ENCODE measurements at places on chromosomes 12 and 14.

DNA sequence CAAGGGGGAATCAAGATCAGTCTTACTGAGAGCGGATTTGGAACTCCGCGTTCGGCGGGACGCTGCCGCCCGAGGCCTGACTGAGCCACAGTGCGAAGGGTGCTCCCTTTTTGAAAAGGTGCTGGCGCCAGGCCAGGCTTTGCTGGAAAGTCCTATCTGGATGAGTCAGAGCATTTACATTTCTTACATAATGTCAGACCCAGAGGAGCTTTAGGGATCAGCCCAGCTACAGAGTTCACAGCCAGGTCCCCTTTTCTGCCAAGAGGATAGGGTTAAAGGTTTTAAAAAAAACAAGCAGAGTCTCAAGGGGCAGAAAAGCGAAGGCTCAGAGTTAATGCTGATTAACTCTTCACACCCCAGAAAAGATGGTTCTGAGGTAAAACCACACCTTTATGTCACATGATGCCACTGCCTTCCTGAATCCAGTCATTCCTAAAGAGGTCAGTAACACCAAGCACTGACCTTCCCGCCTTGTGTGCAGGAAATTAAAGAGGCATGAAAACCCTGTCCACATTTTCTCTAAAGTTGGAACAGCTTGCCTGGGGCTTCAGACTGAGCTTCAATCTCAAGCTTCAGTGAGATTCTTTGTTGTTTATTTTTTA is 11.7 kb upstream of the FBXL14 start:
- no peak for DNase-seq

GRCh38 chr12:11725686-11726085 is 76.2 kb downstream of the ETV6 start:
- DNase-seq, result no peak

GRCh38 chr12:23472329-23472971 is 477.0 kb downstream of the SOX5 start:
- no peak for DNase-seq

DNA sequence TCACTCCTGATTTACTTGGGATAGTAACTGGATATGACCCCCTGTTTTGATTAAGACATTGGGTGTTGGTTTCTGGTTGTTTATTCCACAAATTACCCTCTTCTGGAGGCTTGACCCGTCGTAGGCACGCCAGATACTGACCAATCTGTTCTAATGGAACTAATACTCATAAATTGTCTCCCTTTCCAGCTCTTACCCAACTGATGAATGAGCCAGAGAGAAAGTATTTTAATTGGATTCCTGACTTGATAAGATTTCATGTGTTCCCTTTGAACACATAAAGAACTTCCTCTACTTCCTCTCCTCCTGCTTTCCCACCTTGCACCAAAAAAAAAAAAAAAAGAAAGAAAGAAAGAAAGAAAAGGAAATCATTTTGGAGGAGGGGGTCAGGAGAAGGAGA is 340.9 kb downstream of the PCNX1 start:
- no peak for DNase-seq

- no peak for DNase-seq
Measured at GRCh38 chr12:92629349-92630065, 73.3 kb upstream of the PLEKHG7 start.

DNA sequence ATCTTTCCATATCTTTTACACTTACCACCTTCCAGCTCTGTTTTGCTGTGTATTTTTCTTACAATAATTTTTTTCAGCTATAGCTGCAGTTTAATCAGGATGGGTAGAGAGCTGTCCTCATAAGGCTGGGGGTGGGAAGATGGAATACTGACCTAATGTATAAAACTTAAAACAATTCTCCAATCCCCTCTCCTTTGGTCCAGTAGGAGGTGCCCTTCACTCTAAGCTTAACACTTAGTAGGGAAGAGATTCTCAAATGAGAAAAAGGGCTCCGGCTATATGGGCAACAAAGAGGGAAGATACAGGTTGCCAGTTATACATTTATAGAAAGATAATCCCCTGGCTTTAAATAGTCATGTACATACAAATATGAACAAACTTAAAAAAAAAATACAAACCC is 2.8 kb downstream of the ORMDL2 start:
- no peak for DNase-seq

All from T follicular helper cell (primary cell).